Stimulated activated CD8-positive, alpha-beta memory T cell treated with anti-CD3 and anti-CD28 coated beads, Interleukin-7, amount 100 ng/mL, for 4 hours (primary cell): ENCODE measurements at places on chromosomes 6 and 20.

DNA sequence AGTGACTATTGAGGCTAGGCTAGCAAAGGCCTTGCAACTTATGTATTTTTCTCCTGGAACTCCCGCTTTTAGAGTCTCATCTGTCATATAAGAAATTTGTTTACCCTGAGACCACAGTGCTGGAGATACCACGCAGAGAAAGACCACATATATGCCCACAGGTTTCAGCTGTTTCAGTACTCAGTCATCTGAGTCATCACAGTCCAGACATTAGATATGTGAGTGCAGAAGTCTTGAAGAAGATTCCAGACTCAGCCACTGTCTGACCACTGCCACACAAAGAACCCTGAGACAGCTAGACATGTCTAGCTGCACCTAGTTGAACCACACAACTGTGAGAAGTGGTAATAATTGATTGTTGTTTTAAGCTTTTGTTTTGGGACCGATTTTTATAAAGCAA lies 648.3 kb downstream of the EPM2A start:
- DNase-seq = no peak

DNA sequence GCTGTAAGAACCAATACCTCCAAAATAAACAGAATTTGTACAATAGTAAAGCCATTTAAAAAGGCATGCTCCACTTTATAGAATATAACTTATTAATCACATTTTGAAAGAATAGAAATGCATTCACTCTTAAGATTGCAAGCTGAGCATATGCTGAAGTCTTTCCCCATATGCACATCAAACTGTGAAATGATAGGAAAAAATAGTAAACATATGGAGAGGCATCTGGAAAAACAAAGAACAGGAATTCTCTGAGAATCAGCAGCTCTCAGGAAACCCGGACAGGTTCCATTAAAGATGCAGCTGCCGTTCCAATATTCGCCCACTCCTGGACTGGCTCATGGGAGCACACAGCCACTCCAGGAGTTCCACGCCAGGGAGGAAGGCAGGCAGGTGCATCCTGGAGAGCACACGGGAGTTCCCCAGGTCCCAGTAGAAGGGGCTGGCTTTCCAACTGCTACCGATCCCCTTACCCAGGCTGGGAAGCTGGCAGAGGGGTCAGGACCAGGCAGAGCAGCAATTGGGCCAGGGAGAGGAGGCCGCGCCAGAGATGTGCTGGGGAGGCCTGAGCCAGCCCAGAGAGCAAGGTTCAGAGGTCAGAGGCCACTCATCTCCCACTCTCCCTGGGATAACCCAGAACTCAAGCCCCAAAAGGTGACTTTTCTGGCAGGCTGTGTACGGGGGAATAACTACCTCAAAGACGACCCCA lies 111.1 kb downstream of the DLL1 start:
- DNase-seq = no peak

DNA sequence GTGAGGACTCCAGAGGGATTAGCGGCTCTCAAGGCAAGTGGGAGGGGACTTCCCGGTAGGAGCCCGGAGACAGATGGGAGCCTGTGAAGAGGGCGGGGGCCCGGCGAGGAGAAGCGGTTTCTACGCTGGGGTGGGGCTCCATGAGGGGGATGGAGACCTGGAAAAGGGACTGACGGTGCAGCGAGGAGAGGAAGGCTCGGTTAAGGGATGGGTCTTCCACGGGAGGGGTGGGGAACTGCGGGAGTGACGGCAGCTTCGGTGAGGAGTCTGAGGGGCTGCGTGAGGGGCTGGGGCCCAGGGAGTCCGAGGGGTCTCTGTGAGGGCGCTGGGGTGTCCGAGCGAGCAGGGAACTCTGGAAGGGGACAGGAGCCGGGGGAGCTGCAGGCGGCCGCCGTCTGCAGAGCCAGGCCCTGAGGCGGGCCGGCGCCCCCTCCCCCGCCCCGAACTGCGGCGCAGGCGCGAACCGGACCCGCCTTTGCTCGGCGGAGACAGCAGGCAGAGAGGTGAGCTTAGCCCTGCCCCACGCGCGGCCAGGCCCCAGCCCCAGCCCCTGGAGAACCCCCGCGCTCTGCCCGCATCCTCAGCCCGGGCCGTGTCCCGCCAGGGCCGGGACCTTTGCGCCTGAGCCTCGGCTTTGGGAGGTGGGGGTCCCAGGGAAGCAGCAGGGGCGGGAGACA lies at the start of gene NRSN2:
Gene NRSN2 (plus strand): TSS at position 472 of the 677 bp plus-strand sequence. CDS start 2,533 bp downstream, outside the sequence.
- no peak for DNase-seq

DNA sequence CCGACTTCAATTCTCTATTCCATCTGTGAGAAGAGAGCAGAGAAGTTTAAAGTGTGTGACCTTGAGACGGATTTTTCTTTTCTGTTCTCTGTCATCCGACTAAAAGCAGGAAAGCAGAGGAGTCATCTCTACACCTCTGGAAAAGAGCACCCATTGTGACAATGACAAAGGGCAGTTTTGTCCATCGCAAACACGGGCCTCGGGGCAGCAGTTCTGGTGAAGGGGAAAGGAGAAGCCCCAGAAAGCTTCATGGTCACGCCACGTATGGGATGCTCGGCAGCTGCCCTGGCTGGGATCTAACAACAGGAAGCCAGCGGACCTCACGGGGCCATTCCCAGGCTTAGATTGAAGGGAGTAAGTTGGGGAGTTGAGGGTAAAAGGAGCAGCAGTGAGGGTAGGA lies 52.0 kb upstream of the HBS1L start:
- DNase-seq = no peak

GRCh38 chr6:112030961-112031660 lies 22.8 kb upstream of the CCN6 start:
- DNase-seq = no peak

GRCh38 chr6:71396410-71396801 lies 107.8 kb downstream of the OGFRL1 start:
- DNase-seq = no peak

GRCh38 chr6:138882369-138883017 lies 86.6 kb downstream of the ECT2L start:
- DNase-seq = no peak

- no peak for DNase-seq
Measured at GRCh38 chr20:14553774-14554534, 216.5 kb upstream of the FLRT3 start.

DNA sequence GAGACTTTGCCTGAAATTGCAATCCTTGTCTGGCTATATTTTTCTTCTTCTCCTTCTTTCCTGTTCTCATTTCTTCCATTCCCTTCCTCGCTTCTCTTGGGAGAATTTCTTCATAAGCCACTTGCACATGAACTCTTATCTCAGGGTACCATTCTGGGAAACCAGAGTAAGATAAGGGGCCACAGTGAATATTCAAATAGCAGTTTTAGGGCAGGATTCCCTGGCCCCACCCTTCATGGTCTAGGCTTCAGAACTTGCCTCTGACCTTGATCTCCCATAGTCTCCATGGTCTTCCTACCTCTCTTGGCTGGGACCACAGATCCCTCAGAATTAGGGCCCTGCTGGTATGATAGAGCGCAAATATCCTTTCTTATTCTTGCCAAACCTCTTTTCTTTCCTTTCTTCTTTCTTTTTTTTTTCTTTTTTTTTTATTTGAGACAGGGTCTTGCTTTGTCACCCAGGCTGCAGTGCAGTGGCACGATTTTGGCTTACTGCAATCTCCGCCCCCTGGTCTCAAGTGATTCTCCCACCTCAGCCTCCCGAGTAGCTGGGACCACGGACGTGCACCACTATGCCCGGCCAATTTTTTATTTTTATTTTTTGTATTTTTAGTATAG lies 123.0 kb upstream of the CITED2 start:
- DNase-seq = no peak

GRCh38 chr6:127576874-127577273 lies at the start of gene C6orf58:
Gene C6orf58, plus strand, starts transcription at chr6:127577174. Its CDS starts 12 bp downstream, at chr6:127577186.
- no peak for DNase-seq

GRCh38 chr6:90478789-90479602 lies 107.9 kb downstream of the MAP3K7 start:
- DNase-seq = peak; percentile 87

DNA sequence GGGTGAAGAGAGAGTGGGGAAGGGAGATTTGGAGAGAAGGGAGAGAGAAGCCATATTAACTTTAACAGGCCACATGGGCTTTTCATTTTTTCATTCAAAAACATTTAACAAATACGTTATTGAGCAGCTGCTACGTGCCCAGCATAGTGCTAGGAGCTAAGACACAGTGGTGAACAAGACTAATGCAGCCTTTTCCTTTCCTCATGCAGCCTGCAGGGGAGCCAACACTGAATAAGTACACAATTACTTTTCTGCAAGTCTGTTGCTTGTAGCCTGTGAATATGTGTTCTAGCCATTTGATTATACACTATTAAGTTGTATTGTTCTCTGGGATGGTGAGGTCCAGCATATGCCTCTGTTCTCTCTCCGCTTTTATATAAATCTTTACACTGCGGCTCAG lies 1.9 kb upstream of the BLOC1S5 start:
- DNase-seq = no peak

GRCh38 chr6:29655658-29656057 lies 1.2 kb upstream of the MOG start:
- DNase-seq = no peak

DNA sequence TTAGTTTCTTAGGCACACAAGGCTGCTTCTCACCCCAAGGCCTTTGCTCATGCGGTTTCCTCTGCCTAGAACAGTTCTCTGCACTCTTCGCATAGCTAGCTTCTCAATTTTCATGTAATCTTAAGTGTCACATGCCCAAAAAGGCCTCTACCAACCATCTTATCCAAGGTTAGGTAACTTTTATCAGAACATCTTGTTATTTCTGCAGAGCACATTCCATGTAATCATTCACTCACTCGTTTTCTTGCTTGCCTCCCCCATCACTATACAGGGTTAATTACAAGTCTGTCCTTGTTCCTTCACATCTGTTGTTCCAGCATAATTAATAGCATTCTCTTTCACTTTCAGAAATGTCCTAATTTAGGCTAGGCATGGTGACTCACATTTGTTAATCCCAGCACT lies 53.8 kb downstream of the NCOA6 start:
- no peak for DNase-seq

- no peak for DNase-seq
Measured at GRCh38 chr6:139030228-139030963, 1.9 kb downstream of the ABRACL start.

DNA sequence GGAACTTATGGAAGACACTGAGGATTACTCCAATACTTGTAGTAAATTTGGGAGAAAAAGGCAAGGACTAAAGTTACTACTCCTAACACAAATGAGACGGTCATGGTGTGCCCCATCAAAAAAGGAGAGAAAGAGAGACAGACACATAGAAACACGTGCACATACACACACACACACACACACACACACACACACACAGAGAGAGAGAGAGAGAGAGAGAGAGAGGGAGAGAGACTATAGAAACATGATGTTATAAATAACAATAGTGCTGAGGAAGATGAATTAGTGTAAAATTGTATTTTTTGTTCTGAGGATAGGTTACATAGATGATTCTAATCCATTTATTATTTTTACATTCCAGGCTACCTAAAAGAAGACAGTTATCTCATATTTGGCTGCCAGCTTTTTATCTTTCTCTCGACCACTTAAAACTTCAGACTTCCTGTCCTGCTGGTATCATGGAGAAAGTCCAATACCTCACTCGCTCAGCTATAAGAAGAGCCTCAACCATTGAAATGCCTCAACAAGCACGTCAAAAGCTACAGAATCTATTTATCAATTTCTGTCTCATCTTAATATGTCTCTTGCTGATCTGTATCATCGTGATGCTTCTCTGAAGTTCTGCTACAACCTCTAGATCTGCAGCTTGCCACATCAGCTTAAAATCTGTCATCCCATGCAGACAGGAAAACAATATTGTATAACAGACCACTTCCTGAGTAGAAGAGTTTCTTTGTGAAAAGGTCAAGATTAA lies 10.5 kb downstream of the PLN start:
- DNase-seq = no peak

- no peak for DNase-seq
Measured at GRCh38 chr6:30152016-30152673, 8.9 kb downstream of the TRIM10 start.

DNA sequence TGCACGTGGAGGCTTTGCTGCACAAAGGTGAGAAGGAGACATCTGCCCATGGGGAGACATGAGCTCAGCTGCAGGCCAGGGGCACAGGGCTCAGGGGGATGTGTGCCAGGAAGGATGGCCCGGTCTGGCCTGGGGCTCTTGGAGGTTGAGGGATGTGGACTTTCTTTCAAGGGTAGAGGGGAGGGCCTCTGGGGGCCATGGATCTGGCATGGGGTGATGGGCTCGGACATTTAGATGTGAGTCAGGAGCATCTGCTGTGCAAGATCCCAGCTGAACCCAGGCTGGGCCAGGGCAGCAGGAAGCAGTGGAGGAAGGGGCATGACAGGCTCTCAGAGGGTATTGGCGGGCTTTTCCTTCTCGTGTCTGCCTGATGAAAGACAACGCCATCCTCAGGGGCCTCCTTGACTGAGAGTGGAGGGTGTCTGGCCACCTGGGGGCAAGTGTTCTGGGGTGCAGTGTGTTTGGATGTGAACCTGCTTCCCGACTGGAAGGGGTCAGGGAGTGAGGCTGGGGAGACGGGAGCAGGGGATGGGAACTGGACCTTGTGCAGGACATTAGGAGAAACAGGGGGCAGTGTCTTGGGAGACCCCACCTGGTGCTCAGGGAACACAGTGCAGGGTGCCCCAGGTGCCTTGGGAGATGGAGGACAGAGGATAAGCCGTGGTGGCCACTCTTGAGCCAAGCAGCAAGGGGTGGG lies 156.1 kb downstream of the ERMARD start:
- DNase-seq = no peak
